Stimulated activated naive CD8-positive, alpha-beta T cell treated with anti-CD3 and anti-CD28 coated beads, Interleukin-15, amount 100 ng/mL, for 72 hours (primary cell): ENCODE measurements at places on chromosomes 5 and 9.

- no peak for DNase-seq
These were observed 37.3 kb downstream of the LOX start for GRCh38 chr5:122040636-122041302.

- no peak for DNase-seq
These were observed 67.2 kb downstream of the PSD2 start for GRCh38 chr5:139862803-139863202.

DNA sequence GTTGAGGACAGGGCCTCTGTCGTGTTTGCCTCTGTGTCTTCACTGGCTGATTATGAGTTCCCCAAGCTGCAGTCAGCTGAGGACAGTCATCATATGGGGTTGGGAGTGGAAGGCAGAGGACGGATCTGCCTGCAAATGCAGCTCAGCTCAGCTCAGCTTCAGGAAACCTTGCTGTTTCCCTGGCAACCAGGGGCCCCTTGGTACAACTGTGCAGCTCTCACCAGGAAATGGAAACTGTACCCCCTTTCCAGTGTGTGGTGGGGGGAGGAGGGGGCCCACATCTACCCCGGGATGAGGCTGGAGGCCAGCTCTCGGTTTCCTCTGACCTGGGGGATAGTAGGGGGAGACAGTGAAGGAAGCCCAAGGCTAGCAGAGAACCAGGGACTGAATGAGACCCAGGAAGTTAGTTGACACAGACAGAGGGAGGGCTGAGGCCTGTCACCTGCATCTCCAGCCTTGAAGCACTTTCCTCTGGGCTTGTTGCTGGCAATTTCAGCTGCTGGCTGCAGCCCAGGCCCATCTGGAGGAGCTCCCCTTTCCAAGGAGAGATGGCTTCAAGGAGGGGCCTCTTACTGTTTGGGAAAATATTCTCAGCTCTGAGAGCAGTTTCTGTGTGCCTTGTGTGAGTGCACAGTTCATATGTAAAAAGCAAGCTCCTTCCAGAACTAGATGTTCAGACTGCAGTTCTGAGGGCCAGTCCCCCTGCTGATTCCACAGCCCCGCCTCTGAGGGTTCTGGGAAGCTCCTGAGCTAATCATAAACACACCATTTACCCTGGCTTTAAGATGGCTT lies 6.9 kb downstream of the ANXA6 start:
- peak; percentile 47 for DNase-seq

DNA sequence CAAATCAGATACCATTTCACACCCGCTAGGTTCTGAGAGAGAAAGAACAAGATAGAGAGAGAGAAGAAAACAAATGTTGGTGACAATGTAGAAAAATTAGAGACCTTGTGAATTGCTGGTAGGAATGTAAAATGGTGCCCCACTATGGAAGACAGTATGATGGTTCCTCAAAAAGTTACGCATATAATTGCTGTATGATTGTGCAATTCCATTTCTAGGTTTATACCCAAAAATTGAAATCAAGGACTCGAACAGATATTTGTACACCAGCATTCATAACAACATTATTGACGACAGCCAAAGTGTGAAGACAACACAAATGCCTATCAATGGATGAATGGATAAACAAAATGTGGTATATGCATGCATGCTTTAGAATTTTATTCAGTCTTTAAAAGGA lies 74.5 kb upstream of the MAP3K1 start:
- DNase-seq = no peak

DNA sequence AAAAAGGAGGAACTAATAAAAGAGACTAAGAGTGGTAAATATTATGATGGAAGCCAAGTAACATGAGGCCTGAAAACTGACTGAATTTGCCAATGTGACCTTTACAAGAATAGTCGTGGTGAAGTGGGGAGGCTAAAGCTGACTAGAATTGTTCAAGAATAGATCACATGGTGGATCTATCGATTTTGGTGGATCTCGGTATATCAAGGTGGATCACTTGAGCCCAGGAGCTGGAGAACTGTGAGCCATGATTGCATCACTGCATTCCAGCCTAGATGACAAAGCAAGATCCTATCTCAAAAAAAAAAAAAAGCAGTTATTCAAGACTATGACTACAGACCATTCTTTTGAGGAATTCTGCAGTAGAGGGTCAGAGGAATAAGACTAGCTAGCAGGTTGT lies 15.1 kb downstream of the ERMP1 start:
- DNase-seq = no peak

- DNase-seq = no peak
These were observed 47.9 kb downstream of the STOM start for GRCh38 chr9:121322037-121322736.

GRCh38 chr5:113807427-113807991 lies 294.0 kb downstream of the YTHDC2 start:
- no peak for DNase-seq

GRCh38 chr5:88672644-88673252 lies 210.2 kb downstream of the MEF2C start:
- no peak for DNase-seq

DNA sequence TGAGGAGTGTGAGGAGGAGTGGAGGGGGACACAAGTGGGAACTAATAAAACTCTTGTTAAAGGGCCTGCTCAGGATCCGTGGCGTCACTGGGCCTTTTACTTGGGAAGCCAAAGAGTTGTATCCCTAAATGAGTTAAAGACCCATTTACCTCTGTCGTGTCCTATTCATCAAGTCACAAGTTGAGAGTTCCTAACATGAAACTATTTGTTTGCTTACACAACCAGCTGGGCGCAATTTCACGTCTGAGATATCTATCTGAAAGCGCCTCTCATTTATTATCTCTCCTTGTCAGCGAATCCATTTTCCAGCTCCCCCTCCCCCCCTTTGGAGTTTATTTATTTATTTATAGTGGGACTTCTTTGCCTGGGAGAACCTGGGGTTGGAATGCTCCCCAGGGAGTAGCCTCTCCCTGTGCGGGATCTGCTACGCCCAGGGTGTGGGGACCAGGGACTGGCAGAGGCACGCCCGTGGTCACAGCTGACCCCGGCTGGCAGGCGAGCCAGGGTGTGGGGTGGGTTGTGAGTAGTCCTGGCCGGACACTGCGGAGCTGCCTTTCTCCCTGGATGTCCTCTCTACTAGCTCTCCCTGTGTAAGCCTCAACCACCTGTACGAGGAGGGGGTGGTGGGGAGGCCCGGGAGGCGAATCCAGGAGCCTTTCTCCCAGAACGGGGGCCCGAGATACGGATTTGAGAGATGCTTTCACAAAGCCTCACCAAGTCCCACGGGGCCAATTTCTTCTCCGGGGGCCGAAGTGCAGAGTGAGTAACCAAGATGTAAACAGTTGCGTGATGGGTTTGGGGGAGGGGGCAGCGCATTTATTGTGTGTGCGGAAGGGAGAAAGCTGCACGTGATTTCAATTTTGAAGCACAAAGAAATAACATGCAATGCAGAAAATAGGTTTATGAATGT lies 15.3 kb downstream of the NR2F1 start:
- DNase-seq = no peak

- no peak for DNase-seq
These were observed 51.1 kb upstream of the TNFSF15 start for GRCh38 chr9:114856942-114857315.

DNA sequence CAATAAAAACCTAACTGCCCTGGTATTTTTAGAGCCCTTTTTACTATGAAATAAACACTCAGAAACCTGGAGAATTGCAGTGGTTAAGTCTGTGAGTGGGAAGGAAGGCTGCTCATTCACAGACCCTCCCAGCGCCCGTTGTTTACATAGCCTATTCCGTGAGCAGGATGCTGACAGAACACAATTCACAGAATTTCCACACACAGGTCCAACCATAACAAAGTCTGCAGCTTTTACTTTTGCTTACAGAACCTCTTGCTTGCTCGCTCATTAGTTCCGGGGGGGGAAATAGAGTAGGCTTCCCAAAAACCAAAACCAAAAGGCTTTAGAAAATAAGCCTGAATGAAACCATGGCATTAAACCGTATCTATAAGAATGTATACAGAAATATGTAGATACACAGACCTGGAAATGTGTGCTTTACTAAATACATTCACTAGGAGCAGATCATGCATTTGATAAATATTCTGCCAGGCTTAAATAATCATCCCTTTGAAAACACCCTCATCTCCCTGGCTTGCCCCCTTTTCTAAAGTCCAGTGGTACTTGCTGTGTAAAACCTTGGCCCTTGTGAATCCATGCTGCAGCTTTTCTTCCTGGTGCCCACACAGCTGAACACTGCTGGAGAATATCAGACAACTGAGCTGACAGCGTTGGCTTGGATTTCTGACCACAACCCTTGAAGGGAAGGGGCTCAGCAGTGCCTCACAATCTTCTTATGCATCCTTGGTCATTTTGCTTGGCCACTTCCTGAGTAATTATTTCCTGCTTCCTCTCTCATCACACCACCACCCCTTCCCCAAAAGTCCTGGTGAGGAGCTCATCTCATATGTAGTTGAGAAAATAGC lies 128.0 kb downstream of the FANCC start:
- no peak for DNase-seq

GRCh38 chr9:116404228-116404627 lies 250.6 kb downstream of the PAPPA start:
- no peak for DNase-seq

DNA sequence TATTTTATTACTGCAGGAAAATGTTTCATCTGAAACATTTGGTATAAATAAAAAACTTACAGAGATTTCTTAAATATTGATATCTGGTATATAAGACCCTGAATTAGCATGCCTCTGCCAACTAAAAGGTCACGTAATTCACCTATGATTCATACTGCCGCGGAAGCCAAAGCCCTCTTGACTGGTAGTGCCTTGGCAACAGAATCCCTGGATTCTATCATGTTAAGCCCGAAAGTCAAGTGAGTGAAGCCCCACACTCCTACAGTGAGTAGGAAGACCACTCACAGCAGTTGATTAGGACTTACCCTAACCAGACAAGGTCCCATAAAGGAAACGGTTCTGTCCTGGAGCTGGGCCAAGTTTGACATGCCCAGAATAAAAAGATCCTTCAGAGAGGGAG lies 175.6 kb upstream of the NREP start:
- DNase-seq = no peak

- DNase-seq = no peak
These were observed 80.6 kb upstream of the SIMC1 start for GRCh38 chr5:176157656-176158055.

DNA sequence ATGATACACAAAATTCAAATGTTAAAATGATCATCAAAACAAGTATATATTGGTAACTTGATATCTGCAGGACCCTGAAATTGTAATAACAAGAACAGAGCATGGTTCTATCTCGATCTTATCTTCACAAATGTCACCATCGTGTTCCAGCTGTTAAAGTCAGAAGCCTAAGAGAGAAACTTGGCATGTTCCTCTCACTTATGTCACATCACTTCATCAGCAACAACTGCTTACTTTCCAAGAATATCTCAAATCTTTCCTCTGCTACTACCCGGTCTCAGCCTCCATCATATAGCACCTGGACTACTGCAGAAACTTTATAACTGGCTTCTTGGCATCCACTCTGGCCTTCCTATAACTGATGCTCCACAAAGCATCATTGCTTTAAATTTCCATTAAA lies 84.9 kb downstream of the FBN2 start:
- DNase-seq = no peak

DNA sequence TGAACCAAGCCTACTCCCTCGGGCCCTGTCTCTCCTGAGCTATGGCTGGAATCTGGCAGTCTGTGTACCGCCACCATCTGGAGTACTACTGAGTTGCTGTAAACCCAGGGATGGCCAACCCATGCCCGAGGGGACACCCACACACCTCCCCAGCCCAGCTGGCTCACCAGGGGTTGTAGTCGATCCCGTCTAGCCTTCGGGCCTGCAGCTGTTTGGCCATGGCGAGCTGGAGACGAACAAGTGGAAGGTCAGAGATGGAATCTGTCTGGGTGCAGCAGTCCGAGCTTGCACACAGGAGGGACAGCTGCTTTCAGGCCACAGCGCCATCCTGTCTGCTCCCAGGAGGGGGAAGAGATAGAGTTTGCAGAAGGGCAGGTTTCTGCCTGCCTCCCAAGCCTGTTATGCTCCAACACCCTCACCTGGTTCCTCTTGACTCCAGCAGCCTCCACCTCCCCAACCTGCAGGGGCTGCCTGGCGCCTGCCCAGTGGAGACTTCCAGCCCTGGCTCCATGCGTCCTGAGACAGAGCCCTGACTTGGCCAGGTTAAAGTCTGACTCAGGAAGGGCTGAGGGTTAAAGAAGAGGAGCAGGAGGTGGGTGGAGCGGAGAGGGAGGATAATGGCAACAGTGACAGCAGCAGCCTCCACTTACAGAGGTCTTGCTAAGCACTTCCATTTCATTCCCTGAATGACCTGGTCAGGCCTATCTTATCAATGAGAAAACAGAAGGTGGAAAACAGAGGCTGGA lies 15.8 kb upstream of the SPOUT1 start:
- no peak for DNase-seq

DNA sequence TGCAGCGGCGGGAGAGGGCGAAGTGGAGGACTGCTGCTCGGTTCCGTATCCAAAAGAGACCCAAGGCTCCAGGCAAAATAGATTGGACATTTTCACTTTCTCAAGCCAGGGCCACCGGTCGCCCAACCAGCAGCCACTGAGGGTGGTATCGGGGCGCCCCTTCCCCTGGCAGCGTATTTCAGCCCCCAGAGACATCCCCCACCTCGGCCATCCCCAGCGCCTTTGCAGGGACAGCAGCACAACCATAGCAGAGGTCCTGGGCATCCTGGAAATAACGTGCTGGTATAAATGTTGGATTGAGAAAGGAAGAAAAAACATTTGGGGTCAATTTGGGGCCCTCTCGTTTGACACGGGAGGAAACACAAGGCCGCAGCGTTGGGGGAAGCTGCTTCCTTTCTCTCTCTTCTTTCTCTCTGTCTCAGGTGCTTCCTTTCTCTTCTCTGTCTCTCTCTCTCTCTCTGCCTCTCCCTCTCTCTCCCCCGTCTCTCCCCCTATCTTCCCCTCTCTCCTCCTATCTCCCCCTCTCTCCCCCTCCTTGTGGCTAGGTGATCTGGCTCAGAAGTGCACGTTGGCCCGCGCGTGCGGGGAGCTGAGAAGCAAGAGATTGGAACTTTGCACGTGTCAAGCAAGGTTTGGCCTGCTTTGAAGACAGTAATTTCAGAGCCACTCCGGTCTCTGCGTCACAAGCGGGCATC lies 624 bp upstream of the RETREG1 start:
- DNase-seq = peak; percentile 63

- DNase-seq = no peak
These were observed 36.3 kb downstream of the ZNF782 start for GRCh38 chr9:96817973-96818372.

GRCh38 chr5:92687821-92688722 lies 892.9 kb downstream of the NR2F1-AS1 start:
- DNase-seq = no peak

GRCh38 chr9:98485706-98486105 lies 223.0 kb downstream of the GABBR2 start:
- no peak for DNase-seq

DNA sequence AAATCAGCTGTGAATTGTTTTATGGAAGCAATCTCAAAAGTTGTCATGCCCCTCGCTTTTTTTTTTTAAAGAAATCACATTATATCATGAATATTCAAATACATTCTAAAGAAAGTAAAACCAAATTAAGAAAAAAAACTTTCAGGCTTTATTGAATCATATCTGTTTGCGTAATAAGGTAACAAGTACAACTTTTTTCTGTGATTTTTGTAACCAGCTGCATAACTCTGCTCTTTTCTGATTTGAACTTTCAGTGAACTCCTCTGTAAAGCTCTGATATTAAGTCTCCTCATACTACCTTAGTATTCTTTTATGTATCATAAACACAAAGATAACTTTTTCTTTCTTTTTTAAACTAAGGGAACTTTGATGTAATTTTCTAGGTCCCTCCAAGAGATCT lies 65.3 kb downstream of the CWC27 start:
- DNase-seq = no peak

GRCh38 chr5:150082889-150083288 lies 3.5 kb downstream of the CSF1R start:
- no peak for DNase-seq

GRCh38 chr5:103424026-103424425 lies 138.6 kb downstream of the NUDT12 start:
- no peak for DNase-seq

- DNase-seq = no peak
These were observed 184.3 kb upstream of the ATP10B start for GRCh38 chr5:161036296-161036695.
